ENCODE measurements at places on chromosomes 2 and 18.

GRCh38 chr18:32621034-32621433, 150.4 kb upstream of the GAREM1 start:
- no peak for DNase-seq

- DNase-seq: peak; percentile 71
Measured at GRCh38 chr2:169038338-169038757, 7.2 kb upstream of the ABCB11 start.

DNA sequence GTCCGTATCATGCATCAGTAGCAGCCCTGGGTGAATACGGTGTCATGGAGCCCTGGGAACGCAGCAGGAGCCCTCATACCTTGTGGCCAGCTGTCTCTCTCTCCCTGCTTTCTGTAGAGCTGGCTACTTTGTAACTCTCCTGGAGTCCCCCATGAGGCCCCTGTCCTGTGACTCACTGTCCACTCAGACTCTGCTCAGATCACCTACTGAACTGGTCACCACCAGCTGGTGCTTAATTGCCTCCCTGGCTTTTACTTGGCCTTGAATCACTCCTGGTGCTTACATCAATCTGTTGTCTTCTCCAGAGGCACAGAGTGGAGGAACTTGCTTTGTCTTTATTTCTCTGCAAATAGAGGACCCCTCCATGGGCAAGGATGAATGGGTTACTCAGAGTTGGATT, 172.7 kb downstream of the HRH4 start:
- DNase-seq: no peak

GRCh38 chr2:212538305-212539071, at the start of gene ERBB4:
Gene ERBB4 (minus strand): TSS chr2:212538802. CDS start chr2:212538530, 272 bp downstream.
- no peak for DNase-seq

DNA sequence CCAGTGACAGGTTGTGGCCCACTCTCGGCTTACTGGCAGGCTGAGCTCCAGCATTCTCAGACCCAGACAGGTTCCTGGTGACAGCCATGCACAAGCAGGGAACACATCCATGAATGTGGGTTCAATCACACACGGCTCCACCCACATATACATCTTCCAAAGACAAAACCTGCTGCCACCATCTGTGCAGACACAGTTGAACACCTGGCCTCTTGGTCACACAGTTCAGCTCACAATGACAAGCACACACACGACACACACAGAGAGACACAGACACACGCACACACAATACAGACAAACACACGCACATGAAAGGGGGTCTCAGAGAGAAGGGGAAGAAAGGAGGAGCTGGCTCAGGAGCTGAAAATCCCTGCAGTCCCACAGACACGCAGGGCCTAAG, 32.1 kb upstream of the PTMA start:
- DNase-seq: no peak

All from suppressor macrophage (primary cell).